ENCODE measurements at places on chromosomes 1 and 21.

DNA sequence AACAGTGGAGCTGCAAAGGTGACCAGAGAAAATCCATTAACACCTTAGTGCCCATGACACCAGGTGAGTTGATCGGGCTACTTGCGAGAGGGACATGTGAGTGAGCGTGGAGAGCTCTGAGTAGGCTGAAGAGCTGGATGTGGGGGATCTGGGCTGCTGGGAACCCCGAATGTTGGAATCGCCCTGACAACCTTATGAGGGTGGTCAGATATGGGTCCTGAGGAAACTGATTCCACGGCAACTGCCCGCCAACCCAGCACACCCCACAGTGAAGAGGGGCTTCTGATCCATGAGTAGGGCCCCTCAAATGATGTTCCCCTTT lies 705 bp upstream of the QSOX1 start:
- no peak for DNase-seq

DNA sequence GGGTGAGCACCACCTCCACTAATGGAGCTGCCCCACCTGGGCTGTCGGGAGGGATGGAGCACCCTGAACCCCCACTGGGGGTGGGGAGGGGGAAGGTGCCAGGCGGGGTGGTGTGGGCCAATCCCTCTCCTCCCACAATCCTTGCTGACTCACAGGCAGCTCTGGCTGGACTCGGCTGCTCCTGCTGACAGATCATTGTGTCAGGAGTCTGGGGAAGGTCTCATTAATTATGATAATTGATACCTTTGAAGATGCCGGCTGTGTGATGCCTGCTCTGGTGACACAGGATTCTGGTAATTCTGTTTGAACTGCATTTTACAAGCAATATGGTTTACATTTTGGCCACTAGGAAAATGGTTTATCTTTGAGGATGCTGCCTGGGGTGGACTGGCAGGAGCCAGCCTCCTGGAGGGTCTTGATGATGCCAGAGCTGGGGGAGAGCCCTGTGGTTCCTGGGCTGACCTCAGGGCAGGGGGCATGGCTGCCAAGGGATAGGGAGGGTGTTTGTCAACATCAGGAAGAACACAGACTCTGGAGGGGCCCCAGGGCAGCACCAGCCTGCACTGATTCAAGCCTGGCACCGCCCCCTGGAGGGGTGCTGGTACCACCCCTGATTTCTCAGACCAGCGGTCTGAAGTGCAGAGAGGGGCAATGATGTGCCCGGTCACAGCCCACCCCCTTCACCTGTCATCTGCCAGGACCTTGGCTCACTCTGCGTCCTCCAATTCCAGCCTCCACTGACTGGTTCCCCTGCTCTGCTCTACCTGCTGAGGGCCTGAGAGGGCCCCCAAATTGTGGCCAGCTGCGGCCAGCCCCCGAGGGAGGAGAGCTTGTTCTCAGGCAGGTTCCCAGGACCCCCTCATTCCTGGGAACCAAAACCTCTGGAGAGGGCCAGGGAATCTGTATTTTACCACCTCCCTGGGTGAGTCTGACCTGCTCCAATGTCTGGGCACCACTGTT lies 338.8 kb downstream of the MATN1 start:
- DNase-seq = no peak

GRCh38 chr1:157968508-157968907 lies 24.9 kb upstream of the KIRREL1 start:
- no peak for DNase-seq

GRCh38 chr1:197320991-197321531 lies 53.0 kb downstream of the CRB1 start:
- no peak for DNase-seq

GRCh38 chr1:232561381-232561780 lies 68.6 kb downstream of the SIPA1L2 start:
- DNase-seq = no peak

DNA sequence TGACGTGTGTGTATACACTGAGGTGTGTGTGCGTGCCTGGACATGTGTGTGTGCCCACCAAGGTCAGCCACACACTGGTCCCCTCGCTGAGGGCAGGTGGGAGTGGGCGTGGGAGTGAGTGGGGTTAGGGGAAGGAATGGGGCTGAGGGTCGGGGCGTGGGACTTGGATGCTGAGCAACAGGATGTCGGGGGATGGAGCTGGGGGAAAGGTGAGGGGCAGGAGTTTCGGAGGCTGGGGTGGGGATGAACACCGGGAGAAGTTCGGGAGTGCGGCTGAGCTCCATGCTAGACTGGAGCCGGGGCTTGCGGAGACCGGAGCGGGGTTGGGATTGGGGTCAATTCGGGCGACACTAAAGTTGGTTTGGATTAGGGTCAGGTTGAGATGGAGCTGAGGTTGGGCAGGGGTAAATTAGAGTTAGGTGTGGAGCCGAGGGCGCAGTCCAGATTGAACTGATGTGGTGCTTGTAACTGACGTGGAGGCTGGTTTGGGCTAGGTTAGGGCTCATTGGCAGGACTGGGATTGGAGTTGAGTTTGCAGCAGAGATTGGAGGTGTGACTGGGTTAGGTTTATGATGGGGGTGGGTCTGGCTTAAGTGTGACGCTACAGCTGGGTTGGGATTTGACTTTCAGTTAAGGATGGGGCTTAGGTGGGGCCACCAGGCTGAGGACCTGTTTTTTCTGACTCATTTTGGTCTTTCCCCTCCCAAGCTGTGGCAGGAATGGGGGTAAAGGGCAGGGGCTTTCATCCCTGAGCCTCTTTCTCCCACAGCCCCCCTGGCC lies 3.3 kb upstream of the GUCA2A start:
- no peak for DNase-seq

DNA sequence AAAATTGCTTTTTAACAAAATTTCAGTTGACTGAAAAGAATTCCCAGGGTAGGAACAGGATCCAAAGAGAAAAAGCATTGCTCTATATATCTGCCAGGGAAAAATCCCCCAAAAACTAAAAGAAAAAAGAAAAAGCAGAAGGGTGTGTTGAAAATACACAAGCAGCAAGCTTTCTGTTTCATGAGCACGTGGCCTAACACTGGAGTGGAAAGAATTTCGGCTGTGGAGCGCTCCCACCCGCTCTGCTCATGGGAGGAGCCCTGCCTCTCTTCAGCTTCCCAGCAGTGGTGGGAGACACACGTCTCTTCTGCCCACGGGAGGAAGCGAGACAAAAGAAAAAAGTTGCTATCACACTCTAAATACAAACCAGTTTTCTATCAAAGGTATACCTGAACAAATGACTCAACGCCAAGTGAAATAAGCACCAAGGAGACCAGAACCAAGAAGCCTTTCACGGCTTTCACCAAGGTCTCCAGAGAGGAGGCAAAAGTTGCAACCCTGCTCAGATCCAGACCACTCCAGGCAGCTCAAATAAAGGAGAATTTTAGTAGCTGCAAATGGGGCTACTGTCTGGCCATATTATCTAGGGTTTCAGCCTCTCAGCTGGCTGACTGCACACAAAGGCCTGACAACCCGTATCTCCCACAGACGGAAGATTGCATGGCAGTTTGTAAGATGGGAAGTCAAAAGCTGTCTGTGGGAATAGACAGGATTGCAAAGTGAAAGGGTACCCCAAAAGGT lies 29.5 kb upstream of the ZNF496 start:
- DNase-seq = no peak

GRCh38 chr1:108570128-108570527 lies 10.2 kb downstream of the EEIG2 start:
- peak; percentile 14 for DNase-seq
